LHCN-M2 (cell line): ENCODE measurements at places on chromosomes 3 and 15.

DNA sequence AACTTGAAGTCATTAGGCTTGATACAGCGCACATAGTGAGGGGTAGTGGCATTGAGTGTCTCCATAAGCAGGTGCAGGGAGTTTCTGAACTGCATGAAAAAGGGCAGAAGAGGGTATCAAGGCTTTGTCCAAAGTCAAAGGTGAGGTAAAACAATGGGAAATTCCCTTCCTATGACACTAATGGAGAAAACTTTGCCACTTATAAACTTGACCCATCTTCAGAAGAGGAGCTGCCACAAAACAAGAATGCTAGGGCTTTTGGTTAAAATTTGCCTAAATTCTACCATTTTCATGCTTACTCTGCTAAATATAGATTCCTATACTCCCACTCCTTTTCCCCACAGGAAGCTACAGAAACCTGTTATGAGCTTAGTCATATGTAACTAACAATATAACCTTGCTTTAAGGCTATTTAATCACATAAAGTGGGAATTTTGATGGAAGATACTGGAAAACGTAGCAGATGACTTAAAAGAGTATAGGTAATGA lies 87.5 kb upstream of the MYO5C start:
- DNase-seq, result no peak

- DNase-seq, result no peak
These were observed 75.0 kb downstream of the BFSP2 start for GRCh38 chr3:133474817-133475216.

DNA sequence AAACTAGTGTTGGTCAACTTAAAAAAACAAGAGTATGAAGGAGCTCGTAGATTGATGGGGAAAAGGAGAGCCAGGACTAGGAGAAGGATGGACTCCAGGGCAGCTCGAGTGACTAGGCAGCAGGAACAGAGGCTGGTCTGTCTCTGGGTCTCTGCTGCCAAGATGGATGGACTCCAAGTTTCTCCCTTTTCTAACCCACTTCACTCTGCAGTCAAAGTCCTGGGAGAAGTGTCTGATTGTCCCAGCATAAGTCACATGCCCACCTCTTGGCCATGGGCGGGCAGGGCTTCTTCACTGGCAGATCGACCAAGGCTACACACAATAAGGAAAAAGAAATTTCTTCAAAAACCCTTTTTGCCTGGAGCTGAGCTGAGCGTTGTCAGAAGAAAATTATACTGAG lies 9.2 kb upstream of the EPB42 start:
- no peak for DNase-seq

DNA sequence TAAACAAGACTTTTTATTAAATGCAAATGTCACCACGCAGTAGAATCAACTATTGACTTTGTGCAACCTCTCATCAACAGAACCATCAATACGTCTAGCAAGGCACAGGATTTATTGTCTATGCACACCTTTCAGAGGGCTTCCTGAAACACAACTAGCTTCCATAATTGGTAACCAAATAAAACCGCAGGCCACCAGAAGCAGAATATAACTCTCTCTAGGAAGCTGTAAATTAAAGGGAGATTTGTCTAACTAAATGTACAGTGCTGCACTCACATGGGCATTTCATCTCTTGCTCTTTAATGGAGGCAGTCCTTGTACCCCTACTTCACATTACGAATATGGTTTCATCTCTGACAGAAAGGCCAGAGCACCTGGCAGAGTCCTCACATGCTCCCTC lies 93.0 kb downstream of the FHIT start:
- DNase-seq, result no peak

GRCh38 chr3:168467115-168467714 lies 371.5 kb upstream of the GOLIM4 start:
- DNase-seq, result peak; percentile 6

DNA sequence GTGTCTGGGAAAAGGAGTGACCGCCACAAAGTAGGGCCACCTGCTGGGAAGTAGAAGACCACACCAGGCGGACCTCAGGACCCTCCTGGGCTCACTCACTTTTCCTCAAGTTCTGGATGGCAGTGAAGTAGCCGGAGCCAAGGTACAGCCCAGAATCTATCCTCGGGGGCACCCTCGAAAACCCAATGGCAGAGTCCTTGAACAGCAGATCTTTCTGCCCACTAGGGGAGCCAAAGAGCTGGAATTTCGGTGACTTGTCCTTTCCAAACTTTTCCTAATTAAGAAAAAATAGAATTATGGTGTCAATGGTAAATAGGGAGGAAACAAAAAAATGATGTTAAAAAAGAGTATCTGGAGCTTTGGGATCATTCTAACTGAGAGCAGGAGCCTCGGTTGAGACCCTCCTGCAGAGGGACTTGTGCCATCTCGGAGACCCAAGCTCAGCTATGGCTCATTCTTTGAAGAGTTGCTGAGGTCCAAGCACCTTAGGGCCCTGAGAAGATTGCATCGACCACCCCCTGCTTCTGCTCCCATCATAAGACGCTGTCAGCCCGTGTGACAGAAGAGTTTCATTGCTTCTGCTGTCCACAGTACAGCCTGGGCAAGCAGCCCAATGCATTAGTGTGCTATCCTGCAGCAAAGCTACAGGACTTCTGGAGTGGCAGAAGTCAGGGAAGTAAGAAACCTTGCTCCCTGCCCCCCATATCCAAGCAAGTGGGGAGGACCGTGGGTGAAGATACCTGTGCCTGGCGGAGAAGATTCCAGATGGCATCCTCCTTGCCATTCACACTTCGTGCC lies 14.8 kb downstream of the LTF start:
- DNase-seq, result peak; percentile 16
